ENCODE measurements at places on chromosomes 1 and 21.

DNA sequence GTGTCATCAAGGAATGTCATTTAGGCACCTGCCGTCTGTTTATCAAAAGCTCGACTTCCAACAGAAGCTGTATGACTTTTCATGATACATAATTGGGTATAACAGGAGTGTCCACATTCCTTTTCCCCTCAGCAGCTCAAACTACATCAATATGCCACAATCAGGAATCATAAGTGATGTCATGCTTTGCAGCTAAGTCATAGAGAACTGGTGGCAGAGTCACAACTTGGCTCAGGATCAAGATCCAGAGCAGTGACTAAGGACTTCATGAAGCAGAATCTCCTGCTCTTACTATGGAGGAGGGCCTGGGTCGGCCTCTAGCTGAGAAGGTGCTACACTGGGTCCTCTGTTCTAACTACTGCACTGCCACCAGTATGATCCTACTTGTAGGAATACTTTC is 36.5 kb upstream of the AGBL4 start:
- no peak for DNase-seq

DNA sequence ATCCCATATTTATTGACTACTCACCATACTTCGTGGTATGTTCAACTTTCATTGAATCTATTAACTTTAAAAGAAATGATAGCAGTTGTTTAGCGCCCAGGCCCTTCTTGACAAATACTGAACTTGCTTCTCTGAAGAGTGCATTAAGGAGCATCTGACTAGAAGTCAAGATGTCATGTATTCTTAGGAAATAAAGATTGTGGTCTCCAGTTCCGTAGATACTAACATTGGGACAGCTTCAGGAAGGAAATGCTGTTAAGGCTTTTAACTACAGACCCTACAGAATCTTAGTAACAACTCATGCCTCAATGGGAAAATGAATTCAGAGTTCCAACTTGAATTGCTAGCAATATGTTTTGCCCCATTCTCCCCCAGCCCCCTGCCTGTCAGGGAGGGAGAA is 14.8 kb downstream of the LYST start:
- no peak for DNase-seq

DNA sequence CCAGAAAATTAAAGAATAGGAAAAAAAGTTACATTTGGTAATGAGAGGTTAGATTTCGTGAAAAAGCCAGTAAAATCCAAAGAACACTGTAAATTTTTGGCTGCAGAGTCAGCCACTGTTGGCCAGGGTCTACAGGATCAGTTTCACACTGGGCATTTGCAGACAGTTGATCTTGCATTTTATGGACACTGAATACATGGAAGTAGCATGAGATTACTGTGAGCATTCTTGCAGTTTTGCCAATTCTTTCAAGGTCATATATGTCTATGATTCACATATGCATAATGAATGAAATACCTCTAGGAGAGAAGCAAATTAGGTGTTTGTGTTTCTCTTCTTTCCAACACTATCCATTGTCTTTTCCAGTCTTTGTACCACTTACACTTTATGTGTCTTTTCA is 200.8 kb upstream of the DPYD start:
- no peak for DNase-seq

DNA sequence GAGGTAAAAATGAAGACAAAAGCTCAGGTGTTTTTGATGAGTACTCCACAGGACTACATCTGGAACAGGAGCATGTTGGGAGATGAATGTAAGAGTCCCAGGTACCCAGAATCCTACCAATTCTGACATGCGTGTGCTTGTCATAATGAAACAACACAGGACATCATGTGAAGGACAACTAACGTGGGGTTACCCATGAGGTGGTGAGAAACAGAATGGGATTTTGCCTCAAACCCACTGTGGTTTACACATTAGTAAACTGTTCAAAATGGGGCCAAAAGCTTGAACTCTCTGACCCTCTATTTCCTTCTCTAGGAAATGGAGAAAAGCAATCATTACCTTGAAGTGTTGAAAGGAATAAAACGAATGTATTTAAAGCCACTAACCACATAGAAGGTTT is 266.2 kb downstream of the RGS7 start:
- DNase-seq, result no peak

GRCh38 chr1:233427907-233428306 is 100.4 kb downstream of the MAP3K21 start:
- DNase-seq, result no peak
